ENCODE measurements at places on chromosomes 1 and 21.

- DNase-seq: peak; percentile 22
Observed at GRCh38 chr1:210467440-210468043, 138.8 kb downstream of the HHAT start.

DNA sequence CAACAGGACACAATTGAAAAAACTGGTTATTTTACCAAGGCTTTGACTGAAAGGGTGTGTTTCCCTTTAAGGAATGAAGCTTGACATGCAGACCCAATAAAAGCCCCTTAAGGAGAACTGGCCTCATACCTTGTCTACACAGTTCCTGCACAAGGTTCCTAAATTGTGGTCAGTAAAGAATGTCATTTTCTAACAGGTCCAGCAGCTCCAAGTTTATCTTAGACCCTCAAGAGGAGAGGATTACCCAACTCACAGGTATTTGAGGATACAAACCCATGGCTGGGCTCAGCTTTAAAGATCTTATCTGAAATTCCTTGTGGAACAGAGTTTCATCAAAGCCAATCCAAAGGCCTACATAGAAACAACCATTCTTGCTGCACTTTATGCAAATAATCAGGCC, 31.4 kb upstream of the CBR3 start:
- DNase-seq: no peak

DNA sequence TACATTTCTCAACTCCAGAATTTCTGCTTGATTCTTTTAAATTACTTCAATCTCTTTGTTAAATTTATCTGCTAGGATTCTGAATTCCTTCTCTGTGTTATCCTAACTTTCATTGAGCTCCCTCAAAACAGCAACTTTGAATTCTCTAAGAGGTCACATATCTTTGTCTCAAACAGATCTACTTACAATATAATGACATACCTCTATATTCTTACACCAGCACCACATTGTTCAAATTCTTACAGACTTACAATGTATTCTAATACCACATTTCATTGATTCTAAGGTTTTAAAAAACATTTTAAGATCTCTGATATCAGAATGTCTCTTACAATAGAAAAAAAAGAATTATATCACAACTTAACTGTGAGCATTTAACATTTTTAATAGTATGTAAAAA, 77.4 kb downstream of the DIRAS3 start:
- peak; percentile 58 for DNase-seq

DNA sequence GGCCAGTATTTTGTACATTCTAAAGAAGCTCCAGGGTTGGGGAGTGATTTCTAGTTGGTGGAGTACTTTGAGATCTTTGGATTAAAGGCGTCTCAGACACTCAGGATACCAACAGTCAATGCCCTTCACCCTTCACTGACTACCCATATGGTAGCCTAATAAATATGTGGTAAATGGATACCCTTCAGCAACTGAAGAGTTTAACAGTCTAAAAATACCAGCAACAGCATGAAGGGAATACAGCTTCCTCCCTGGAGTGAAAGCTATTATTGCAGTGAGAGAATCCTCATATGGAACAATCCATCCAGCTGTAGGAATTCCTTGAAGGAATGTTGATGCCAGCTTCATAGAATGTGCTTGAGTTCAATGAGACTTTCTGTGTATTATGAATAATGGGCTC, 26.8 kb downstream of the DNAJC11 start:
- DNase-seq: no peak

DNA sequence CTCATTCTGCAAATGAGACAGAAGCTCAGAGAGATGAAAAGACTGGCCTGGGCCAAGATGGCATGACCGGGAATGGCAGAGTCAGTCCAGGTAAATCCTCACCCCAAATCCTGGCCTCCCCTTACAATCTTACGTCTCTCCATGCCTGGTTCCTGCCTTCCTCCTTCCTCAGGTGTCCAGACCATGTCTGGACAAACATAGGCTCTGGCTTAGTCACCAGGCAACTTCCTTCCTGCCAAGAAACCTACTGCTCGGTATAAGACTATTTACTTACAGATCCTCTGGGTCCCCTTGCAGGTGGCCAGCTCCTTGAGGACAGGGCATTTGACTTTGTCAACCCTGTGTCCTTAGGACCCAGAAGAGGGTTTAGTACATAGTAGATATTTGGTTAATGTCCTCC, 69.4 kb upstream of the ROR1 start:
- no peak for DNase-seq

DNA sequence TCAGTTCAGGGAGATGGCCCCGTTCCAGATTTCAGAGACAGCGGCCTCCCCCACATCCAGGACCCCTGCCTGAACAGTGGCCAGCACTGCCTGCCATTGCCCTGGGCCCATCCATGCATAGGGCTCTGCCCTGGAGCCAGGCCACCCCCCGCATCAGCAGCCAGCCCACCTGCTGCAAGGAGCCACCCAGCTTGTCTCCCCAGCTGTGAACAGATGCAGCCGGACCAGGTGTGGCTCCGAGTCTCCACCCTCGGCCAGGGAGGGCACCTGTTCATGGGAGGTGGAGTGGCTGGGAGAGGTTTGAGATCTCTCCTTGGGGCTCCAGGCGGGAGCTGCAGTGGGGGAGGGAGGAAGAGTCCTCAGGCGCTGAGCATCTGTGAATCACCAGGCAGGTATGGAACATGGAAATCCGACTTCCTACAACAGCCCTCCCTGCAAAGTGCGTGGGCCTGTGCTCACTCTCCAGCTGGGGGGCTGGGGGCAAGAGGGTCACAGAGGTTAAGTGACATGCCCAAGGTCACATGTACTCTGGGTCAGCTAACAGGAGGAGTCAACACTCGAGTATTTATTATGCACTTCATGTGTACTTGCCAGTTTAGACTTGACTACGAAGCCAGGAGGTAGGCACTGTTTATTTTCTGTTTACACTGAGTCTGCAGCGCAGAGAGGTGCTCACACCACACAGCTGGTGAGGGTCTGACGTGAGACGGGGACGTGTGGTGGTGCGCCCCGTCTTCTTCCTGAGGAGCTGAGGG, 4.8 kb upstream of the HES5 start:
- peak; percentile 72 for DNase-seq

GRCh38 chr1:154433161-154433764, 28.1 kb downstream of the IL6R start:
- DNase-seq: no peak

DNA sequence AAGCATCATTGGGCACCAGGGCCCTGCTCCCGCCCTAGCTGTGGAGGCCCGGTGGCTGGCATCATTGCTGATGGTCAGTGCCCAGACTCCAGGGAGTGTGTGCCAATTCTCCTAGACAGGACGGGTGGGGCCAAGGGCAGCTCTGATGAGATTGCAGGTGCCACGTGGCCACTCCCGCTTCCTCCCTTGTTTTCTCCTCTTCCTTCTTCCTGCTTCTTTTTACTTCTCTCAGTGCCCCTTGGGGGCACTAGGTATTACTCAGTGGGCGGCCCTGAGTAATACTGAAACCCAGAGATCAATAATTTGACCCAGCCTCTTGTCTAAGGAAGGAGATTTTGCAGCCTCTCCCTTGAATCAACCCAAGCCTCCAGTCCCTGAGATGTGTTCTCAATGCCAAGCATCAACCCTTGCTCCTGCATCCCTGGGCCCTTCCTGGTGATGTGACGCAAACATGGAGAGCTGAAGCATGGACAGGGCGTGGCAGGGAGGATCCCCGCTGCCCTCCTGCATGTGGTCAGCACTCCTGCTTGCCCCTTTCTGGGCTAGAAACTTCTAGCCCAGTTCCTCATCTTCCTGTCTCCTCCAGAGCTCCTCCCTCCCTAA, 32.4 kb downstream of the CDK18 start:
- no peak for DNase-seq

GRCh38 chr1:1604374-1605033, 4.6 kb upstream of the FNDC10 start:
- no peak for DNase-seq

- DNase-seq: peak; percentile 79
Observed at GRCh38 chr1:220067269-220068204, 21.2 kb upstream of the EPRS1 start.

DNA sequence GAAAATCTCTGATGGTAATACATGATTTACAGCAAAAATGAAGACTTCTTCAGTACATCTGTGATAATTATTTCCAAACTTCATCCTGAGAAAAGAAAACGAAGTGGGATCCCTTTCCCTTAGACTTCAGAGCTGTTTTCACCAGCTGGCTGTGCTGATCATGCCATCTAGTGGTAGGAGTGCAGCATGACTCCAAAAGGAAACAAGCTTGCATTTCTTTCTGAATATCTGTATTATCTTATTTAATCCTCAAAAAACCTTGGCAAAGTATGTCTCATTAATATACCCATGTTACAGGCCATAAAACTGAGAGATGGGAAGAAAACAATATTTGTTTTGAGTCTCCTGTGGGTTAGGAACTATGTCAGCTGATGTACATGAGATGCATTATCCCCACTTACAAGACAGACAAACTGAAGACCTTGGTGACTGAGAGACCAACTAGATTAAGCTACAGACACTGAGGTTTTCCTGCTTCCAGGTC, 9.8 kb upstream of the GJA8 start:
- DNase-seq: peak; percentile 47

DNA sequence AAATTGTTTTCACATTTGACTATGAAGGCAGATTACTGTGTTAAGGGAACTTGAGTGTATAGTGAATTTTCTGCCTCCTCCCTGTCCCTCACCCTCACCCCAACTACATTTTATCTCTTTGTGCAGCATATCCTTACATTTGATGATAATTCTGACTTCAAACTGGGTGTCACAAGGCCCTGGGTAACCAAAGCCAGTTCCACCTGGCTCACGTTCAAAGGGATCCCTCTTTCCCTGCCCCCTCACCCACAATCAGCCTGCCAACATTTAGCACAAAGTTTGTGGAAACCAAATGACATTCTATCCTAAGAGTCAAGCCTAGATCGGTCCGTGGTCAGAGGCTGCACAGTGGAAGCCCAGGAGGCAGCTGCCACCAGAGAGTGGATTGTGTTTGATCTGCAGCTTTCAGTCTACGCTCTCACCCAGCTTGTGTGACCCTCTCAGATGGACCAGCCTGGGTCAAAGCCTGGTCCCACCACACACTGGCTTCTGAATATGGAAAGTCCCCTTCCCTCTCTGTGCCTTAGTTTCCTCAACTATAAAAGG, 10.3 kb downstream of the KIAA0040 start:
- DNase-seq: no peak

- DNase-seq: peak; percentile 74
Observed at GRCh38 chr1:22639286-22639685, 2.9 kb downstream of the C1QA start.

DNA sequence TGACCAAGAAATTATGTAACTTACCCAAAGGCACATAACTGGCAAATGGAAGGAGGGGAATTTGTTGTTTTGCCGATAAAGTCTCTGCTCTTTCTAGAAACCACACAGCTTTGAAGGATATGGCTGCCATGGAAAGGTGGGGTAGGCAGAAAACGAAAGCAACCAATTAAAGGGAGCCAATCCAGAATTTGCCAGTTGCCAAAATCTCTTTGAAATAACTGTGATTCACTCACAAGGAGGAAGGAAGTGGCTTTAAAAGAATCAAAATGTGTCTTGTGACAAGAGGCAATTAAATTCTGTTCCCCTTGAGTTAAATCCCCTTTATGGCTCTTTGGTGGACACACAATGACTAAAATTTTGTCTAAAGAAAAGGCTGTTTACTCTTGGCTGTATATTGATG, 61.2 kb upstream of the CCDC190 start:
- DNase-seq: no peak

DNA sequence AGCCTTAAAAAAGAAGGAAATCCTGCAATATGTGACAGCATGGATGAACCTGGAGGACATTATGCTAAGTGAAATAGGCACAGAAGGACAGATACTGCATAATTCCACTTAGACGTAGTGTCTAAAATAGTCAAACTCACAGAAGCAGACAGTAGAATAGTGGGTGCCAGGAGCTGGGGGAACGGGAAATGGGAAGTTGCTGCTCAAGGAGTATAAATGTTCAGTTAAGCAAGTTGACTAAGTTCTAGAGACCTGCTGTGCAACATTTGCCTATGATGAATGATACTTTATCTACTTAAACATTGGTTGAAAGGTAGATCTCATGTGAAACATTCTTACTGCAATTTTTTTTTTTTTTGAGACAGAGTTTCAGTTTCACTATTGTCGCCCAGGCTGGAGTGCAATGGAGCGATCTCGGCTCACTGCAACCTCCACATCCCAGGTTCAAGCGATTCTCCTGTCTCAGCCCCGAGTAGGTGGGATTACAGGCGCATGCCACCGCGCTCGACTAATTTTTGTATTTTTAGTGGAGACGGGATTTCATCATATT, 197.8 kb downstream of the HIVEP3 start:
- DNase-seq: no peak

GRCh38 chr1:17059391-17060305, 5.8 kb upstream of the SDHB start:
- DNase-seq: peak; percentile 66

GRCh38 chr1:30183895-30184294, 539.5 kb downstream of the MATN1 start:
- DNase-seq: no peak

GRCh38 chr1:240866724-240867123, 254.8 kb upstream of the GREM2 start:
- no peak for DNase-seq

DNA sequence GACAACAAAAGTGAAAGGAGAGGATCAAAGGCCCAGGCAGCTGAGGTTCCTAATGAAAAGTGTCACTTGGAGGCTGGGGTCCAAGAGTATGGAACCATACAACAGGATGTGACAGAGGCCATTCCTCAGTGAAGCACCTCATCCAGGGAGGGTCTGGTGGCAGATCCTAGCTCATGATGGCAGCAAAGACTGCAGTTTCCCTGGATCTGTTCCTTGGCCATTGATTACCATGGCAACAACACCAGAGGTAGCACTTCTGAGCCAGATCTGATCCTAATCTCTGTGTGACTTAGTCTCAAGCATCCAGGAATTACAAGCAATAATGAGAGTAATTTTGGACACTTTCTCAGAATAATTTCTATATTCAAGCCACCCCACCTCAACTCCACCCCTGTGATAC, 12.9 kb downstream of the FAM177B start:
- DNase-seq: no peak

GRCh38 chr1:185526344-185527307, 207.6 kb upstream of the HMCN1 start:
- no peak for DNase-seq

DNA sequence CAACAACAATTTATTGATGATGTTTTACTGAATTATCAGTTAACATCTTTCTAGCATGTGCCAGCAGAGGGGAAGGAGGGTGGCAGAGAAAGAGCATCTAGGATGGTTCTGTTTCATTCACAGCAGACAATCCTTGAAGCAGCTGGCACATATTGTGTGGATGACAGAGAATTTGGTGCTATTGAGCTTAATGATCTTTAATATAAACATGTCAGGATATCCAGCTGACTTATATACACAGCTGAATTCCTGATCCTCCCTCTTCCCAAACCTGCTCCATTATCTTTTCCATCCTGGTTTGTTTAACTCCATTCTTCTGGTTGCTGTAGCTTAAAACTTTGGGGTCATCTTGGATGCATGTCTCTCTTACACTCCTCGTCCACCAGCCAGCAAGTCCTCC, 218.6 kb downstream of the CACNA1E start:
- no peak for DNase-seq

DNA sequence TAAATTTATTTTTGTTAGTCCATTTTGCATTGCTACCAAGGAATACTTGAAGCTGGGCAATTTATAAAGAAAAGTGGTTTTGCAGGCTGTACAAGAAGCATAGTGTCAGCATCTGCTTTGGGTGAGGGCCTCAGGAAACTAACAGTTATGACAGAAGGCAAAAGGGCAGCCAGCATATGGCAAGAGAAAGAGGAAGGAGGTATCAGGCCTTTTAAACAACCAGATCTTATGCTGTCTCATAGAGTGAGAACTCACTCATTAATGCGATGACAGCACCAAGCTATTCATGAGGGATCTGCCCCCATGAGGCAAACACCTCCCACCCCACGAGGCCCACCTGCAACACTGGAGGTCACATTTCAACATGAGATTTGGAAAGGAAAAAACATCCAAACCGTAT, 898.4 kb downstream of the KCNT2 start:
- DNase-seq: no peak

All from fibroblast of skin of right biceps (primary cell).